Activated naive CD4-positive, alpha-beta T cell treated with anti-CD3 and anti-CD28 coated beads, Interleukin-2, amount 10 ng/mL, durations not matched to agents 7 days and 5 days (primary cell): ENCODE measurements at places on chromosomes 13 and 19.

- no peak for DNase-seq
These were observed at the start of gene CCDC70 for GRCh38 chr13:51861723-51862300. CCDC70 (plus strand) TSS chr13:51861969; CDS start chr13:51865412, 3,443 bp downstream.

DNA sequence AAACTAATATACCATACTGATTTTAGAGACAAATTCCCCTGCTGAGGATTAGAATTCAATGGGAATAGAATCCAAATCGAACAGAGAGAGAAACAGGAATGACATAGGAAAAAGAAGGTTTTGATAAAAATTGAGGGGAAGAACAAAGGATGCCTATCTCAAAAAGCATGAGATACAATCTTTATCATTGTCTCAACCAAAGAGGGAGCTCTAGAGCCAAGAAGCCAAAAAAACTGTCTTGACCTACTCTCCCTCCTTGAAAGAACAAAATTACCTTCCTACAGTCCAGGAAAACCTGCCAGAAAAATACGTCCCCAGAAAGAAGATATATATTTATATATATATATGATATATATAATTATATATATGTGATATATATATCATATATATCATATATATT lies 39.2 kb upstream of the MIR17HG start:
- no peak for DNase-seq

GRCh38 chr19:33409906-33410685 lies 36.6 kb downstream of the CEBPG start:
- no peak for DNase-seq

GRCh38 chr13:51122868-51123566 lies 11.9 kb upstream of the C13orf42 start:
- no peak for DNase-seq

- no peak for DNase-seq
These were observed 202.2 kb upstream of the STARD13 start for GRCh38 chr13:33487575-33488243.

DNA sequence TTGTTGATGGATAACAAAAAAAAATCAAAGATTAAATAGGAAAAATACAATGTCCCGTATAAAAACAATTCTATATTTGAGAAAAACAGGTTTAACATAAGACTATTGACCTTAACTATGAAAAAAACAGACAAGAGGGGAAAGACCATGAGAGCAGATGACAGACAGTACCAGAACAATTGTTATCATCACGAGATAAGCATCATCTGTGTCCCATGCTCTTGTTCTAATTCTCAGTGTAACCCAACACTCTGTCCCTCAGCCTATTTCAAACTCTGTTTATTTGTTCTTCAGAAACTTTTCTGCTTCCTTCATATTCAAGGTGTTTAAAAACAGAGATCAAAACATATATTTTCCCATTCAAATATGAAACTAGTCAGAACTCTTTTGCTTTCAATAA lies 216.4 kb downstream of the PCDH9 start:
- no peak for DNase-seq

DNA sequence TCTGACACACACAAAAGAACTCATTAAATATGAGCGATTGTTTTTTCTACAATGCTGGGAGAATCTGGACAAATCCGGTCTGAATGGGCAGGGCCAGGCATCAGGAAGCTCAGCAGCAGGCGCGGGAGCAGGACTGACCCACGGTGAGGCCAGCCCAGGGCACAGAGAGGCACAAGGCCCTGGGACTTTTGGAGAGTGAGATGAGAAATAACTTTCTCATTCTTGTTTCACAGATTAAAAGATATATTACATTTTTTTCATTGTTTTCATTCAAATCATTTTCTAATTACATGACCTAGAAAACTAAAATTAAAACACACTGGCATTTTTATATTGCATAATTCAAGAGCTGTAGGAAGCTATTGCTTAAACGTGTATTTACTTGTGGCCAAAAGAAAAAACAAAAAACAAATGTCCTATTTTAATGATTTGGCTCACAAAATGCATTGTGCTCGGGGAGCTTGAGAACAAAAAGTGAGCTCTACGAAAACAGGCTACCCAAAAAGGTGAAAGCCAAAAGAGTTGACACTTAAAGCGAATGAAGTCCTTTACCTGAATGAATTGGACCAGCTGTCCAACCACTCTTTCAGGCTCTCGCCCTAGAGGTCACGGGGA lies 133.1 kb downstream of the TNFRSF19 start:
- DNase-seq: no peak

DNA sequence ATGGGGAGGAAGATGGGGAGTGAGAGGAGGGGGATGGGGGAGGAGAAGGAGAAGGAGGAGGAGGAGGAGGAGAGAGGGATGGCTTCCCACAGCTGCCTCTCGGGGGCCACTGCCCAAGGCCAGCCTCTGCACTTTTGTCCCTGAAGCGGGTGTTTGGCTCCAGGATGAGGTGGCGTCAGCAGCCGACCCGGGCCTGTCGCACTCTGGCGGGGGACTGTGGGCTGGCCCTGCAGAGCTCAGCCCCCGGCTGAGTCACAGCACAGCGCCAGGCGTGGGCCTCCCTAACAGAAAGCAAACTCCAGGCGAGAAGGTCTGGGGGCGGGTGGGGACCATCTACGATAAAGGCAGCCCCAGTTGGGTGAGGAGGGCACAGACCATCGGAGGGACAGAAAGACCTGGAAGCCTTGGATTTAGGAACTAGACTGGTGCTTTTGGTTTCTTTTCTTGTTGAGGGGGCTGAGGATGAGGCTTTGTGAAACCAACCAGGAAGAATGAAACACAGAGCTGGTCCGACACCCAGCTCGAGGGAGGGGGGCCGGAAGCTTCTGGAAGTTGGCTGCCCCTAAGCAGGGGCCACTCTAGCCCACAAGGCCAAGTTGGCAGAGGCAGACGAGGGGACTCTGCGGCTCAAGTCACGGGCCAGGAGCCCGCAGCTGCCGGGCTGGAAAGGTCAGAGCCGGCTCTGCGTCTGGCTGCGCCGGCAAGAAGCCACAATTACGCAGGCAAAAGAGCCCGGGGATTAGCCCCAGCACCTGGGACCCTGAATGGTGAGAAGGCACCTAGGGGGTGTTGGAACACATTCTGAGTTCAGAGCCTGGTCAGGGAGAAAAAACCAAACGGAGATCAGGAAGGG lies 18.2 kb downstream of the LSM4 start:
- peak; percentile 87 for DNase-seq

DNA sequence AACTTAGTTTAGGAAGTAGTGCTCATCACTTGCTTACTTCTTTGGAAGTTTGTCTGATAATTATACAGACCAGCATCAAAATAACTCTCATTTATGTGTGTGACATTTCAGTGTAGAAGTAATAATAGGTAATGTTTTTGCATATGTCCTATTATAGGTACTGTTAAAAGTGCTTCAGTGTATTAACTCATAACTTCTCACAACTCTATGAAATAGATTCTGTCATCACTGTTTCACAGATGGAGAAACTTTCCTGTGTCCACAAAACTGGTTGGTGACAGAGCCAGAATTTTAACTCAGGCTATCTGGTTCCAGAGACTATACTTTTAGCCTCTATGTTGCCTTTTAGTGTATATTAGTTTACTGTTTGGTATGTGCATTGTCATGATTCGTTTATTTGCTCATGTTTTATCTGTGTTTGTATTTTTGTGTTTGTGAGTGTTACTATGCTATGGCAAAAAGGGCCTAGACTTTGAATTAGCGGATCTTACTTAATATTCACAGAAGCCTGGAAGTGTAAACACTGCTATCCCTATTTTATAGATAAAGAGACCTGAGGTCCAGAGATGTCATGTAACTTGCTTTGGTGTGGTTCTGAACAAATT lies 12.7 kb downstream of the LPAR6 start:
- no peak for DNase-seq

- no peak for DNase-seq
These were observed 43.7 kb upstream of the TPM4 start for GRCh38 chr19:16032509-16033135.

- no peak for DNase-seq
These were observed 1.4 kb downstream of the NPAS1 start for GRCh38 chr19:47020992-47021496.

- no peak for DNase-seq
These were observed 1227.7 kb downstream of the EFNB2 start for GRCh38 chr13:105307776-105308175.

DNA sequence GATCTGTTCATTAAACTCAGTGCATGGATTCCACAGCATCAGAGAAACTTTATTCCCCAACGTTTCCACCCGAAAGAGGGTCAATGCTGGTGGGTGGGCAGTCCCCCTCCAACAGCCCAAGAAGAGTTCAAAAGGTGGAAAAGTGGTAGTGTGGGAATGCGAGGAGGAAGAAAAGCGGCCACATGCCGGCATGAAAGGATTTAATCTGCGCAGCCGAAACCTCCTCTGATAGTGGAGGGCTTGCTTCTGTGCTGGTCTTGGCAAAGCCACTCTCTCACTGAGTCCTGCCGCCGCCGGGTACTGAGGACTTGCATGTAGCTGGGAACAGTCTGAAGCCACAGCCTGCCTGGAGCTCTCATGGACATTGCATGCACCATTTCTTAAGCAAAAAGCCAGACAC lies 136.2 kb upstream of the ZNF536 start:
- DNase-seq: no peak
